Activated T-cell treated with anti-CD3 and anti-CD28 coated beads, Interleukin-2, amount 50 U/mL, for 72 hours (primary cell): ENCODE measurements at places on chromosomes 7 and 10. TPM values are rescaled to one million over a fixed set of nuclear protein-coding genes. Genes with fewer than 3 reads are reported as not detected.

- DNase-seq = no peak
- no peaks in the 10 kb centered on the region for H3K36me3 ChIP-seq
- no peak overlapping the region for H3K4me3 ChIP-seq
- H3K27ac ChIP-seq = no peak overlapping the region
Observed at GRCh38 chr7:7017707-7018280, 164.6 kb upstream of the C1GALT1 start.

DNA sequence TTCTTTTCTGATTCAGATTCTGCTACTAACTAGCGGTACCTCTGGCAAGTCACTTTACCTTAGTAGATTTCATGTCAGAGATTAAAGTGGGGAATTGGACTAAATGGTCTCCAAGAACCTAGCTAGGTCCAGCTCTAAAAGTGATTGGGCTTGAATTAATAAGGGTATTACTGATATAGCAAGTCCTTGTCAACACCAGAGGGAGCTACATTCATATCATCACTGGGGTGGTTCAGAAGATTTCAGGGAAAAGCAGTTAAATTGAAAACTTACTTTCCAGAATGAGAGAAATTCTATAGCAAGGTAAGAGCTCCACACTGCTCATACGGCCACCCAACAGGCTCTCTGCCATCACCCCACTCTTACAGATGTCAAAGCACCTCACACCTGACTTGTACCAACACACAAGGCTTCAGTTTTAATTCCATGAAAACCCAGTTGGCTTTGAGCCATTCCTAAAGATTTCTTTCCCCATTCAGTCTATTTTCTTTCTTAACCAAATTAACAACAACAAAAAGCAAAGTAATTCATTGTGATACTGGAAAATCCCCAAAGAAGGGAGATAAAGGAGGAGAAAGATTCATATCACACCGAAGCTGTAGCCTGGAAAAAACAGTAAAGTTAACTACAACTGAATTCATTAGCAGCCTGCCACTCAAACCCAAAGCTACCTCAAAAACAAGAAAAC, 38.0 kb upstream of the SPOCK2 start:
- no peaks in the 10 kb centered on the region for H3K27me3 ChIP-seq
- H3K36me3 ChIP-seq = peaks cover 5% of the 10 kb centered on the region
- H3K4me1 ChIP-seq = peaks cover 38% of the 10 kb centered on the region
- no peak overlapping the region for H3K4me3 ChIP-seq
- H3K27ac ChIP-seq = peak overlapping the region; percentile 75
- DNase-seq = no peak

DNA sequence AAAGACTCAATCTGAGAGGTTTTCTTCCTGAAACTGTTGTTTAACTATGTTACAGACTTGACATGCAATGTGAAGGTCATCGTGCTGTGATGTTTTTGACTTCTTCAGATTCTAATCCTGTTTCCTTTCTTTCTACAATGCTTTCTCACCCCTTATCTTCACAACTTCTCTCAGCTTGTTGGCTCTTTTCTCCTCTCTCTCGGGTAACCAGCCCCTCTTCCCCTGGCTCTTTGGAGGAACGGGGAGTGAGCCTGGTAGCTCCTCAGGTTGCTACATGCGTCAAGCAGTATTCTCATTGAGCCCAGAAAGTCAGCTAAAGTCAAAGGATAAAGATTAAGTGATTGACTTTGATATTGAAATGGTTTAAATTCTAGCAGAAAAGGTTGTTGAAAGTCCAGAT, 40.1 kb downstream of the SEC23IP start:
- DNase-seq = no peak
- H3K27ac ChIP-seq = peak overlapping the region; percentile 61
- H3K27me3 ChIP-seq = no peaks in the 10 kb centered on the region
- peaks cover 1% of the 10 kb centered on the region for H3K36me3 ChIP-seq
- no peaks in the 10 kb centered on the region for H3K4me1 ChIP-seq

Gene GIMAP6
- 35.1 TPM for total RNA-seq

- H3K27ac ChIP-seq = no peak overlapping the region
- no peaks in the 10 kb centered on the region for H3K36me3 ChIP-seq
- H3K4me1 ChIP-seq = no peaks in the 10 kb centered on the region
- no peak overlapping the region for H3K4me3 ChIP-seq
- peaks cover 38% of the 10 kb centered on the region for H3K27me3 ChIP-seq
Observed at GRCh38 chr10:123808906-123809305, 82.7 kb downstream of the CPXM2 start.

DNA sequence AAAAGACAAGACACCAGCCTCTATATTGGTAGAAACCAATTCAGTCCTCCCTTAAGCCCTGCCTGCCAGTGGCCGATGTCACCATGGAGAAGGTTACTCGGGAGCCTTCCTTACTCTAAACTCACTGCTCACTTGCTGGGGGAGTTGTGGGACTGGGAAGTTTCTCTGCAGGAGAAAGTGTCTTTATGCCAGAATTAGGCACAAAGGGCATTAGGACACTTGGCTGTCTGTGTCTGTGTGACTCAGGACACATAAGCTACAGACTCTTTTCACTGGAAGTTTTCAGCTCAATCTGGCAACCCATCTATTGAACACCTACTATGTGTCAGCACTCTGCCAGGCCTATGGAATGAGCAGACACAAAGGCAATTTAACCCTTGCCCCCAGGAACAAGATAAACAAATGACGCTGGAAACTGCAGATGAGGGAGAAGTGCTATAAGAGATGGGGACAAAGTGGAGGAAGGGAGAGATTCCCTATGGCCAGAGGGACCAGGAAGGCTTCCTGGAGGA, 49.5 kb upstream of the CACUL1 start:
- DNase-seq = no peak
- H3K27me3 ChIP-seq = peaks cover 10% of the 10 kb centered on the region
- no peak overlapping the region for H3K27ac ChIP-seq
- H3K4me1 ChIP-seq = peaks cover 7% of the 10 kb centered on the region

- H3K4me1 ChIP-seq = no peaks in the 10 kb centered on the region
- DNase-seq = no peak
- H3K36me3 ChIP-seq = no peaks in the 10 kb centered on the region
- H3K27ac ChIP-seq = no peak overlapping the region
- no peaks in the 10 kb centered on the region for H3K27me3 ChIP-seq
Observed at GRCh38 chr10:62278441-62278910, 9.8 kb upstream of the RTKN2 start.

DNA sequence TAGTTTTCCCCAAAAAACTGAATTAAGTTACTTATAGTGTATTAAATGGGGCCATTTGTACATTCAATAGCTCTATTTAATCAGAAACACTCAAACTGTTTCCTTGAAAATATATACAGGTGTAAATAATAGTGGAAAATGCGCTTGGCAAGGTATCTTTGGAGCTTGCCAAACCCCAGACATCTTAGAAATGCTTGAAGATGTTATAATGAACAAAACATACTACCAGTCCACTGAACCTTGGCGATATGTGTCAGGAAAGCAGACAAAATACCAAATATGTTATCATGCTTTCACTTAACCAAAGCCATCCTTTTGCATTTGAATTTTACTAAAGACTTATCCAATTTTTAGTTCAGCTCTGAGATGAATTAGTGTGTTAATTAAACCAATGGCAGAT, 352.7 kb upstream of the SEMA3A start:
- H3K27ac ChIP-seq = no peak overlapping the region
- H3K27me3 ChIP-seq = no peaks in the 10 kb centered on the region
- H3K4me3 ChIP-seq = no peak overlapping the region

Gene FOXP2
- total RNA-seq = not detected

- no peaks in the 10 kb centered on the region for H3K36me3 ChIP-seq
- H3K4me1 ChIP-seq = peaks cover 38% of the 10 kb centered on the region
- peak overlapping the region; percentile 93 for H3K4me3 ChIP-seq
Observed at GRCh38 chr7:24572393-24572996, 757 bp upstream of the PALS2 start.

- H3K27ac ChIP-seq = no peak overlapping the region
- no peaks in the 10 kb centered on the region for H3K4me1 ChIP-seq
- DNase-seq = no peak
- H3K36me3 ChIP-seq = no peaks in the 10 kb centered on the region
- no peak overlapping the region for H3K4me3 ChIP-seq
Observed at GRCh38 chr10:82208726-82209125, 333.7 kb downstream of the NRG3 start.

DNA sequence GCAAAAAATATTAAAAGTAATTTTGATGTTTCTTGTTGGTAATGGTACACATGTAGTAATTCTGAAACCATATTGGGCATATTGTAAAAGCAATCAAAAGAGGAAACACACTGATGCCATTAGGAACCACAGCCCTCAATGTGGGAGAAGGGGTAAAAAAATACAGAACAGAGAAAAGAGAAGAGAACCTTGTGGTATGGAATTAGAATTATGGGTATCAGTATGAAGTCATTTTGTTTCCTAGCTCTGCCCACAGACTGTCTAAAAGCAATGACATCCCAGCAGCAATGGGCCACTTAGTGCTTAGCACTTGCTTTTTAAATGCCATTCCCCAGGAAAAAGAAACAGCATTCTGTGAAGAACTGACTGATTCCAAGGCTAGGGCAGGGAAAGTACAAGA, 61.5 kb downstream of the CPVL start:
- peaks cover 8% of the 10 kb centered on the region for H3K4me1 ChIP-seq
- H3K27me3 ChIP-seq = peaks cover 26% of the 10 kb centered on the region
- no peak overlapping the region for H3K27ac ChIP-seq
- no peak overlapping the region for H3K4me3 ChIP-seq

DNA sequence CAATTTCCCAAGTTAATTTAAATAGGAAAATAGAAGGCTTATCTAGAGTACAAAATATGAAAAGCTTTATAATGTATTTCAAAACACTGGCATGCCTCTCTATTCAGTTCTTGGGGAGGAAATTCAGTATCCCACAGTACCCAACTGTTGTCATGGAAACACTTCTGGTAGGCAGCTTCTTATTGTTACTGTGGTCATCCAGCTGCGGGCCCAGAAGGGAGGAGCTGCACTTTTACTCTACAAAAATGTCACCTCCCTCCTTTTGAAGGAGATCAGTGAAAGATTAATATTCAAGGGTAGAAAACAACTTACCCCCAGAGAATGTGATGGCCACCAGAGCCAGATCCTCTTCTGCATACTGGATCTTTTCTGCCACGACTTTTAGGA, 202.8 kb downstream of the RAPGEF5 start:
- H3K27ac ChIP-seq = no peak overlapping the region
- H3K4me3 ChIP-seq = no peak overlapping the region
- H3K27me3 ChIP-seq = no peaks in the 10 kb centered on the region
- H3K4me1 ChIP-seq = no peaks in the 10 kb centered on the region
- H3K36me3 ChIP-seq = no peaks in the 10 kb centered on the region

GRCh38 chr7:80428161-80429054, 83.5 kb downstream of the GNAT3 start:
- H3K36me3 ChIP-seq = peaks cover 1% of the 10 kb centered on the region
- H3K27me3 ChIP-seq = no peaks in the 10 kb centered on the region
- no peak overlapping the region for H3K4me3 ChIP-seq
- H3K27ac ChIP-seq = no peak overlapping the region
